Left lung (tissue), 14 donors: ENCODE measurements at places on chromosomes 7 and 10. TPM values are rescaled to one million over a fixed set of nuclear protein-coding genes. Genes with fewer than 3 reads are reported as not detected.

GRCh38 chr7:111409714-111410422 lies 152.4 kb downstream of the IMMP2L start:
- DNase-seq: no peak

GRCh38 chr7:157619753-157620525 lies 283.1 kb downstream of the DNAJB6 start:
- DNase-seq: no peak

DNA sequence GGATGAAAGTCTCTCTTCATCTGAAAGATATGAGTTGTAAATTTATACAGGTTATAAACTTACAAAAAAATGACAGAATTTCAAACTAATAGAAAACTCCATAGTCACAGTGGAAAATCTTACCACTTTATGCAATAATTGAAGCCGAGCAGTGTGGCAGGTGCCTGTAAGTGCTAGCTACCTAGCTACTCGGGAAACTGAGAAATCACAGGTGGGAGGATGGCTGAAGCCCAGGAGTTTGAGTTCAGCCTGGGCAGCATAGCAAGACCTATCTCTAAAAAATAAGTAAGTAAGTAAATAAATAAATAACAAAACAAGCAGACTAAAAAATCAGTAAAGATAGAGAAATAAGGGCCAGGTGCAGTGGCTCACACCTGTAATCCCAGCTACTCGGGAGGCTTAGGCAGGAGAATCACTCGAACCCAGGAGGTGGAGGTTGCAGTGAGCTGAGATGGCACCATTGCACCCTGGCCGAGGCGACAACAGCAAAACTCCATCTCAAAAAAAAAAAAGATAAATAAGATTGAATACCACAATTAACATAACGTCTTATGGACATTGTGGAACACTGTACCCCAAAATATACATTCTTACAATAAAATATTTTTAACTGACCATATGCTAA lies 61.9 kb downstream of the TRIM24 start:
- no peak for DNase-seq

GRCh38 chr10:90614631-90615030 lies 243.2 kb downstream of the HTR7 start:
- no peak for DNase-seq

DNA sequence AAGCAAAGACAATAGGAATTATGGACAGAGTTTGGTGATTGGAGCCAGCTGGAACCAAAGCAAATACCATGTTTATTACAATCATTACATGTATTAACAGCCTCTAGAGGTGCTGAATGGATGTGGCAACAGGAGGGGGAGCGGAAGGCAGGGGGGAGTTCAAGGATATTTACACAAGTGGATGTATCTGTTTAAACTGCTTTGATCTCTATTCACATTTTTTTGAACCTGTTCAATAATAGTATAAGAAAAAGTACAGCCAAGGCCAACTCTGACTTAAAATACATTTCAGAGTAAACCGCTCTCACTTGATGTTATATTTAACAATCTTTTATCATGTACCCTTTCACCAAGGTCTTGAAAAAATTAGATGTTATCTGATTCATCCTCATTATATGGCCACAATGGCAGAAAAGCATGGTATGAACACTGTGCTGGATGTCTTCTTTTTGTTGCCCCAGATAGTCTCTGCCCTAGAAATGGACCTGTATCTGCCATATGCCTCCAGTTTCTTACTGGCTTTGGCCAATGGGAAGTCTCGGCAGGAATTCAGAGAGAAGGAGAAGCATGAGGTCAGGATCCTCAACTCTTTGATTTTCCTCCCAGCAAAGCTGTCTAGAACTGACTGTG lies 88.2 kb upstream of the FAM133B start:
- DNase-seq: no peak

DNA sequence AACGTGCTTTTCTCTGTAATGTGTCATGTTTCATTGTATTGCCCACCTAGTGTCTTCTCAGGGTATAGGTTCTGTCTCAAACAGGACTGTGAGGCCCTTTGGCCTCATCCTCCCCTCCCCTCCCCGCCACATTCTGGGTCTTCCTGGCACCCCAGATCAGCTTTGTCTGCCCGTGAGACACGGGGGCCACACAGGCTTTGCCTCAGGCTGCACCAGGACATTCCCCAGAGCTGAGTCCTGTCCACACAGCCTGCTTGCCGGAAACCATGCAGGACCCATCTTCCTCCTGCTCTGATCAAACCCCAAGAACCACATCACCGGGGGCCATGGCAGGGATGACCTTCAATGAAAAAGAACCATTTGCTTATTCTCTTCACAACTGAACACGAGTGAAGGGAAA lies 18.6 kb downstream of the MAT1A start:
- no peak for DNase-seq

Gene PTPRZ1
- 0.84 TPM for total RNA-seq

Gene PNLIP
- total RNA-seq: not detected

Gene TBC1D12
- 11.2 TPM for total RNA-seq
